ENCODE measurements at places on chromosomes 2 and 18. TPM values are rescaled to one million over a fixed set of nuclear protein-coding genes. Genes with fewer than 3 reads are reported as not detected.
A peak's percentile ranks its signal among the peaks of the same experiment; 100 is the strongest.

DNA sequence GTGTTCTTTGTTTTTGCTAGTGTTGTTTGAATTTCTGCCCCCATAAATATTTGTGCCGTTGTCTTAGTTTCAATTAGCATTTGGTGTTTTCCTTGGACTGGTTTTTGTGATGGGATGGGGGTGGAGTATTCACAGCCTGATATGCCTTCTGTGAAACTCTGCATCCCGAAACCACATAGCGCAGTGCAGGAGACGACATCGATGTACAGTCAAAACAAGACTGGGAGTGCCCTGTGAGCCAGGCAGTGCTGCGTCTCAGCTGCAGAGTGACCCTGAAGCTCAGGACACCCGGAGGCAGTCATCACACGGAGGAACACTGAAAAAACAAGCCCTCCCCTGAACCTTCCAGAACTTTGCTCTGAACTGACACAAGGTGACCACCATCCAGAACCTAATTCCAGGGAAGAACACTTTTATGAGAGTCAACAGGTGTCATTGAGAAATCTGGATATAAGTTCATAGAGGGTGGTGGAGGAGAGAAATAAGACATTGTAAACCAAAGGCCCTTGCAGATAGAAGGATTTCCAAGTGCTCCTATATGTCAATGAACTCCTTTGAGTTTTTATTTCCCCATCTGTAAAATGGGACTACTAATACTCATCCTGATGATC is 61.2 kb upstream of the CABLES1 start:
- H3K4me1 ChIP-seq: peaks cover 75% of the 10 kb centered on the region
- H3K27ac ChIP-seq: no peak overlapping the region
- H3K36me3 ChIP-seq: peaks cover 6% of the 10 kb centered on the region
- no peak for DNase-seq
- no peak overlapping the region for H3K4me3 ChIP-seq

- H3K27ac ChIP-seq: no peak overlapping the region
- H3K4me3 ChIP-seq: no peak overlapping the region
- H3K4me1 ChIP-seq: peaks cover 16% of the 10 kb centered on the region
- no peaks in the 10 kb centered on the region for H3K27me3 ChIP-seq
- H3K36me3 ChIP-seq: peaks cover 1% of the 10 kb centered on the region
Measured at GRCh38 chr2:8049176-8049575, 632.7 kb upstream of the ID2 start.

DNA sequence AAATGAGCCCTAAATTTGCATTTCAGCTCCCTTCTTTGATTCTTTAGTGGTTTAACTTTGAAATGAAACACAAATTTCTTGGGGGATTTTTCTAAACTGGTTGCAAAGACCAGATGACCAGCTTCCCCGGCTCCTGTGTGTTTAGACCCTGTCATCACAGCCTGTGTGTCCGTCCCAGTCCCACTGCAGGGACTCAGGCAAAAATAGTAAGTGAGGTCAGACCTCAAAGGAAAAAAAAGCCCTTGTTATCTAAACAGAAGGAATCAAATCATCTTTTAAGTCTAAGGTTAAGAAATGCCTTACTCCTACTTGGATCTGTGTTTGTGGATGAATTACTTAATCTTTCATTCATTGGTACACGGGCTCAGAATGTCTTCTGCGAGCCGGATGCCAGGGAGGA is 423.7 kb downstream of the LPIN1 start:
- no peak overlapping the region for H3K4me3 ChIP-seq
- H3K27me3 ChIP-seq: peaks cover under 1% of the 10 kb centered on the region
- H3K36me3 ChIP-seq: peaks cover 2% of the 10 kb centered on the region
- peak overlapping the region; percentile 58 for H3K27ac ChIP-seq

DNA sequence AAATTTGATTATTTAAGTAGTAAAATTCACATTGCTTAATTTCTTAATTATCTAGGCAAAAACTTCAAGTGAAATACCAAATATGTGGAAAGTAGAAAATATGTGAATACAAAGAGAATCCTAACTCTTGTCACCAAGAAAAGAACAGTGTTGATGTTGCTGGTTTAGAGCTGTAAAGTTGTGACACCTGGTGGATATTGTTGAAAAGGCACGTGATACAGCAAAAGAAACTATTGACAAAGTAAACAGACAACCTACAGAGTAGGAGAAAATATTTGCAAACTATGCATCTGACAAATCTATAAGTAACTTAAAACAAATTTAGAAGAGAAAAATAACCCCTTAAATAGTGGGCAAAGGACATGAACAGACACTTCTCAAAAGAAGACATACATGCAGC is 25.6 kb upstream of the ZC3H15 start:
- no peaks in the 10 kb centered on the region for H3K4me1 ChIP-seq
- DNase-seq: no peak

DNA sequence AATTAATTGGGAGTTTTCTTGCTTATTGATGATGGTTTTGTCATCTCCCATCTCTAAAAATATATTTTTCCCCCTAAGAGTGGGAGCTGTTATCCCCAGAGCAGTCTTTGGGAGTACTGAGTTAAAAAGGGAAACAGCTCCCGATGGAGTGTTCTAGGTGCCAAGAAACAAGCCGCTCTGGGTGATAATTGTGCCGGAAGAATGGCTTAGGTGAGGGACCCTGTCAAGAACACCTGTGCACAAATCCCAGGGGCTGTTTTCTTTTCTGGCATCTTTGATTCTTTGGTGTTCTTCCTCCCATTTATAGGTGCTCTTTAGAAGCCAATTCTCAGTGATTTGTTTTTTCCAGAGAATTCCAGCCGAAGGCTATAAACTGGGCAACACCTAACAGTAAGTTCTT is 1.4 kb upstream of the CAPN13 start:
- no peaks in the 10 kb centered on the region for H3K27me3 ChIP-seq
- no peaks in the 10 kb centered on the region for H3K4me1 ChIP-seq
- no peak overlapping the region for H3K27ac ChIP-seq

DNA sequence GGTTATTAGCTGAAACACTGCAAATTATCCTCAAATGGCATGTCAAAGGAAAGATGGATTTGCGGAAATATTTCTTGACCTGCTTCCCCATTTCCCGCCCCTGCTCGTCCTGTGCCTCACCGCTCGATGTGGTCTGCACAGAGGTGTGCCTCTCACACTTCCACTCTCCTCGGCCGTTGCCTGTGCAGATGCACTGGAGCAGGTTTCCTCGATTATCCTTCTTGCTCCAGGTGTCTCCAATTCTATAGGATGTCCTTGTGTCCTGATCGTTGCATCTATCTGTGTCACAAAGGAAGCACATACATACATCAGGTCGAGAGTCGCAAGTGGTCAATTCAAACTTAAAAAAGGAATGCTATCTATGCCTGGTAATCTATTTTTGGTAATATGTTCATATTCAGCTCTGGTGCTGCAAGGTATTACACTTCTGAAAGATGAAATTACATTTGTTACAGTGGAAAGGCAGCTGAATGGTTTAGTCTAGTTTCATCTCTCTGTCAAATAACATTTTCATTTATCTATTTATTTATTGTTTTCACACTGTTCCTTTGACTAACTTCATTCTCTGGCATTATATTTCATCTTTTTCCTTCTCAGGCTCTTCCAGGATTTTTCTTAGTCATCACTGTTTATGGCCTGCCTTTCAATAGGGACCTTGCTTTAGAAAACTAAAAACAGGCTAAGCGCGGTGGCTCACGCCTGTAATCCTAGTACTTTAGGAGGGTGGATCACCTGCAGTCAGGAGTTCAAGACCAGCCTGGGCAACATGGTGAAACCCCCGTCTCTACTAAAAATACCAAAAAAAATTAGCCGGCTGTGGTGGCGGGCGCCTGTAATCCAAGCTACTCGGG is 7.6 kb downstream of the FN1 start:
- H3K4me3 ChIP-seq: no peak overlapping the region
- H3K36me3 ChIP-seq: no peaks in the 10 kb centered on the region
- H3K4me1 ChIP-seq: no peaks in the 10 kb centered on the region
- H3K27me3 ChIP-seq: peaks cover 46% of the 10 kb centered on the region
- H3K27ac ChIP-seq: no peak overlapping the region

DNA sequence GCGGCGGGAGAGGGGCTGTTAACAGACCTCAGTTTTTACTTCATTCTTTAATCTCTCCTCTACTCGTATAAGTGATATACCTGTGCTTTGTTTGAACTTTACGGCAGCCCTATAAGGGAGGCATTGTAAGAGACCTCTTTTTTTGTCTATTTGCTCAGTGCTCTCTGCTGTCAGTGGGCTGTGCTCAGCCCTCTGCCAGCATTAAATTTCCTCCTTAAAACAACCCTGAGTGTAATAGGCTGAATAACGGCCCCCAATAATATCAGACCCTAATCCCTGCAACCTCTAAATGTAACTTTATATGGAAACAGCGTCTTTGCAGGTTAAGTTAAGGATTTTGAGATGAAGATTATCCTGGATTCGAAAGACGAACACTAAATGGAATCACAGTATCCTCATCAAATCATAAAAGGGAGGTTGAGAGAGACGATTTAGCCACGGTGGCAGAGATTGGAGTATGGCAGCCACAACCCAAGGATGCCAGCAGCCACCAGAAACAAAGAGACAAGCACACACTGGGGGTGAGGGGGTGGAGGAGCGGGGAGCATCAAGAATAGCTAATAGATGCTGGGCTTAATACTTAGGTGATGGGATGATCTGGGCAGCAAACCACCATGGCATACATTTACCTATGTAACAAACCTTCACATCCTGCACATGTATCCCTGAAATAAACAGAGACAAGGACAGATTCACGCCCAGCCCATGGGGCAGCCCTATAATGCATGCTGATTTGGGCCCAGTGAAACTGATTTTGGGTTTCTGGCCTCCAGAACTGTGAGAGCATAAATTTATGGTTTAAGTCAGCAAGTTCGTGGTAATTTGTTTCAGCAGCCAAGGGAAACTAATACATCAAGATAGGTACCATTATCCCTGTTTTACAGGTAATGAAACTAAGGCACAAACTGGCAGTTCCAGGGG is 894 bp upstream of the FARSB start:
- DNase-seq: no peak
- peaks cover 38% of the 10 kb centered on the region for H3K4me1 ChIP-seq
- peak overlapping the region; percentile 97 for H3K4me3 ChIP-seq
- peak overlapping the region; percentile 99 for H3K27ac ChIP-seq
- peaks cover 3% of the 10 kb centered on the region for H3K36me3 ChIP-seq

Gene NR4A2
- total RNA-seq: 1.7 TPM

Gene STARD6
- not detected for total RNA-seq

DNA sequence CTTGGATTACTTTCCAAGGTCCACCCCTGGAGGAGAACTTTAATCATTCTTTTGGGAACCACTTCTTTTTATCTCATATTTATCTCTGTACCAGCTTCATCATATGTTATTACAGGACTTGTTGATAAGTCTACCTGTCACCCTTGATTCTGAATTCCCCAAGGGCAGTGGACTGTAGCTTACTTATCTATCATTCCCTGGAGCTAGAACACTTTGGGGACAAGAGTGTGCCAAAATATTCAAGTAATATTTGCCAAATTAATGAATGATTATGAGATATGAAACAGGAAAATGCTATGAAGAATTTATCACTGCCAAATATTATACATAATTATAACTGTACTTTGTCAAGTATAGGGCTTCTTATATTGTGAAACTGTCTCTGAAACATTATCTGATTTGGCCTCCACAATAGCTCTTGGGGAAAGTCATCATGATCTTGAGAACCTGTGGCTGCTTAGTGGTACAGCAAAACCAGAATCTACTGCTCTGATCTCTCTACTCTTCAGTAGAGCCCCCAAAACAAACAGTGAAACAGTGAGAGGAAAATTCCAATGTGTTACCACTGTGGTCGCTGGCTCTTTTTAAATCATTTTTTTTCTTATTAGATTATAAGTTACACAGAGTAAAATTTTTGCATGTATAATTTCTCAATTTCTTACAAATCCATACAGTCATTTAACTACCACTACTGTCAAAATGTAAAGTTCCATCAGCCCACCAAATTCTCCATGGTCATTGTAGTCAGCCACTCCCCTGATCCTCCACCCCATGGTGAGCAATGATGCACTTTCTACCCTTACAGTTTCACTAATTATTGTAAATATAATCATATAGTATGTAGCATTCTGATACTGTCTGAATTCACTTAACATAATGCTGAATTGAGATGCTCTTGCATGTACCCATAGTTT is 197.5 kb downstream of the PIEZO2 start:
- no peak overlapping the region for H3K27ac ChIP-seq
- H3K4me3 ChIP-seq: no peak overlapping the region
- no peaks in the 10 kb centered on the region for H3K36me3 ChIP-seq

Gene SKOR2
- not detected for total RNA-seq

Gene SCYGR5
- total RNA-seq: not detected

DNA sequence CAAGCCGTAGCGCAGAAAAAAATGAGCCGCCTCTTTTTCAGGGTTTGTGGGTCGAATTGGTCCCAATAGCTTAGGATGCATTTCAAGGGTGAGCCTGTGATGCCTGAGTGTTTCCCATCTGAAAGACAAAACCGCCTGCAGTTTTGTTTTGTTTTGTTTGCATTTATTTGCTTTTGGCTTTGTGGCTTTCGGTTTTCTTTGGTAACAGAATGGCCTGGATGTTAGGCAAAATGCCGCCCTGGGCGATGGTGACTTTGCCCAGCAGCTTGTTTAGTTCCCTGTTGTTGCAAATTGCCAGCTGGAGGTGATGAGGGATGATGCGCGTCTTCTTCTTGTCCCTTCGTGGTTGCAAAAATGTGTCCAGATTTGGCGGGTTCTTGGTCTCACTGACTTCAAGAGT is 109.4 kb downstream of the LTBP1 start:
- DNase-seq: no peak
- H3K36me3 ChIP-seq: no peaks in the 10 kb centered on the region
- peaks cover 3% of the 10 kb centered on the region for H3K27me3 ChIP-seq
- H3K4me1 ChIP-seq: no peaks in the 10 kb centered on the region
- H3K27ac ChIP-seq: no peak overlapping the region

- peak; percentile 58 for DNase-seq
- H3K27ac ChIP-seq: no peak overlapping the region
- H3K27me3 ChIP-seq: no peaks in the 10 kb centered on the region
- peaks cover 34% of the 10 kb centered on the region for H3K36me3 ChIP-seq
- H3K4me1 ChIP-seq: peaks cover 40% of the 10 kb centered on the region
Measured at GRCh38 chr2:86078774-86079545, 26.7 kb downstream of the POLR1A start.

DNA sequence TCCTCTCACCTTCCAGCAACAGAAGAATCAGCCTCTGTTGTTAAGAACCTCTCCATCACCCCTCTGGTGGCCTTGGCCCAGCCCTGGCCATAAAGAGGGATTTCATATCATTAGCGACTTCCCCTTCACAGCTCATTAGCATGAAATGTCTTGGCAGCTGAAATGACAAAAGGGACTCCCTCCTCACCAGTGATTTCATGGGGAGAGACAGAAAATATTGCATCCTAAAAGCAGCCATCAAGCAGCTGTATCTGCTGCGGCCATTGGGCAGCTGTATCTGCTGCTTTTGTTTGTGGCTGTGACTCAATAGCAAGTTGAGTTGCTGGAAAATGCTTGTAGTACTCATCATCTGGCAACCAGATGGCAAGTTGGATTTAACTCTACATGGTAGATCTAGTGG is 105.9 kb upstream of the RMDN2 start:
- no peaks in the 10 kb centered on the region for H3K36me3 ChIP-seq
- no peak overlapping the region for H3K4me3 ChIP-seq
- no peak for DNase-seq
- no peak overlapping the region for H3K27ac ChIP-seq
- H3K4me1 ChIP-seq: peaks cover 9% of the 10 kb centered on the region
- H3K27me3 ChIP-seq: no peaks in the 10 kb centered on the region

Gene MC4R
- total RNA-seq: not detected

GRCh38 chr2:226215902-226216503 is 583.6 kb downstream of the IRS1 start:
- peak; percentile 71 for DNase-seq
- H3K27ac ChIP-seq: no peak overlapping the region
- H3K4me1 ChIP-seq: no peaks in the 10 kb centered on the region

Gene DNAH7
- total RNA-seq: not detected

Gene KCNF1
- not detected for total RNA-seq

Gene NDC80
- 92.3 TPM for total RNA-seq

- DNase-seq: no peak
- H3K4me1 ChIP-seq: no peaks in the 10 kb centered on the region
- no peaks in the 10 kb centered on the region for H3K27me3 ChIP-seq
- H3K27ac ChIP-seq: no peak overlapping the region
- H3K4me3 ChIP-seq: no peak overlapping the region
Measured at GRCh38 chr2:42844901-42845821, 52.8 kb upstream of the HAAO start.
